ENCODE measurements at places on chromosomes 16 and 17.

DNA sequence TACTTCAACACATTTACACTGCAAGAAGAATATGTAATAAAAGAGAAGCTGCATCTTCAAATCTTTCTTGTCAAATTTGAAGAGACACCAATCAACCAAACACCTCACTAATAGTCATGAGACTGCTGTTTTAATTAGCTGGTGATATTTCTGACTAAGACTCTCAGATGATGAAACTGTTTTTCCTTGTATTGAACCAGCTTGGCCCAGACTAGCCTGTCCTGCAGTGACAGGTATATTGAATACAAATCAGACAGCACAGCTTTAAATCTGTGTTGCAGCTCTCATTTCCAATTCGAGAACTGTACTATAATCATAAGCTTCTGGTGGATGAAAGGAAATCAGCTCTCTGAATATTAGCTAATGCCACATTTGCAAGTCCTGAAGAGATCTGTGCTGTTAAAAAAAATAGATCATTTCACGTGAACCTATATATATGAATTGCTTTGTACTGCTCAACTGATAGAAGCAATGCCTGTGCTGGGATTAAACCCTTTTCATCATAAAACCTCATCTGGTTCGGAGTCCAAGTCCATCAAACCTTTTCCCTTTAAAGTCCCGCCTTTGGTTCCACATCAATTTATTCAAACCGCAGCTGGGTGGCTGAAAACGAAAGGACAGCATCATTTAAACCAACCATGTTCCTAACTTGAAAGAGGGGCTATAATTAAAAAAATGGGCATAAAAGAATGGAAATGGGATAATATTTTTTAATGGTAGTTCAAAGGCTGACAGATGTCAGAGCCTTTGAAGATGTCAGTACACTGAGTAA is 306.2 kb downstream of the CEP112 start:
- DNase-seq = no peak

- DNase-seq = no peak
Measured at GRCh38 chr17:4583206-4583605, 1.1 kb upstream of the SMTNL2 start.

GRCh38 chr16:9953908-9954570 is 228.2 kb downstream of the GRIN2A start:
- no peak for DNase-seq

DNA sequence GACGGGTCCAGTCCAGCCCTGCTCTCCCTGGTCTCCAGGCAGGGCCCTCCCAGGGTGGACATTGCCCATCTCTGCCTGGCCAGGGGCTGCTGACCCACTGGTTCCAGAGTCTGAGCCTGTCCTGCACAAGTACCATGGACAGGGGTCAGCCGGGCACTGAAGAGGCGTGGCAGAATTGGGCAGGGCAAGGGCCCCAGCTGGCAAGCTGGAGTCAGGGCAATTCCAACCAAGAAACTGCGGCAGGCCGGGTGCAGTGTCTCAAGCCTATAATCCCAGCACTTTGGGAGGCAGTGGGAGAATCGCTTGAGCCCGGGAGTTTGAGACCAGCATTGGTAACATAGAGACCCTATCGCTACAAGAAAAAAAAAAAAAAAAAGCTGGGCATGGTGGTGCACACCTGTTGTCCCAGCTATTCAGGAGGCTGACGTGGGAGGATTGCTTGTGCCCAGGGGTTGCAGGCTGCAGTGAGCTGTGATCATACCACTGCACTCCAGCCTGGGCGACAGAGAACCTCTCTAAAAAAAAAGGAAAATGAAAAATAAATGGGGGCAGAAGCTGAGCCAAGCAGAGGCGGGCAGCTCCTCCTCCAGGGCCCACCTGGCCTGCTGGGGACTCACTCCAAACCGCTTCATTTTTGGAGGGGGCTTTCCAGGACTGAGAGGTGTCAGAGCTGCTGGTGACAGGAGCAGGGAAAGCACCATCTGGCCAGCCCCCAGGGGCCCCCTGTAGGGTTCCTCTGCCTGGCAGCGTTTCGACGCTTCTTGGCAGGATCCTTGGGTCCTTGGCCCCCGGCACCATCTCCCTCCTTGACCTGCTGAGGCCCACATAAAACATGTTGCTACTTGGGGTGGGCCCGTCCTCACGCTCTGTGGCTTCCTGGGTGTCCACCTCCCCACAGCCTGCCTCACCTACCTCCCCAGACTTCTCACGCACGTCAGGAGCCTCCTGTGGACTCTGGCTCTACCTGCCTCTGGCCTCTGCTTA is 2.9 kb upstream of the MAFG start:
- DNase-seq = no peak

DNA sequence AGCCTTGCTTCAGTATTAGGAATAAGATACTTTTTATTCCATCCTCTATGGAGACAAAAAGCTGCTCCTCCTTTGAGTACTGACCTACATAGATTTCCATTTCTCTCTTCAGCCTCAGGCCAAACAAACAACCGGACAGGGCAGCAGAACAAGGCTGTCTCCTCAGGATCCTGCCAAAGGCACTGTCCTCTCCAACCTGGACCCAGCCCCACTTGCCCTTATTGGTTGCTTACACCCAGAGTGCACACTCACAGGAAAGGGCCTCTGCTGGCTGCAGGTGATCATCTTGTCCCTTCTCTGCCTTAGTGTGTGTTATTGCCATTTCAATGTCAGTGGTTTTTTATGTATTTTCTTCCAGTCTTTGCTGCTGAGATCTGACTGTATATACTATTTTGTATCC is 26.6 kb downstream of the LIG3 start:
- DNase-seq = no peak

- no peak for DNase-seq
Measured at GRCh38 chr17:61155590-61156237, 243.9 kb upstream of the TBX2 start.

DNA sequence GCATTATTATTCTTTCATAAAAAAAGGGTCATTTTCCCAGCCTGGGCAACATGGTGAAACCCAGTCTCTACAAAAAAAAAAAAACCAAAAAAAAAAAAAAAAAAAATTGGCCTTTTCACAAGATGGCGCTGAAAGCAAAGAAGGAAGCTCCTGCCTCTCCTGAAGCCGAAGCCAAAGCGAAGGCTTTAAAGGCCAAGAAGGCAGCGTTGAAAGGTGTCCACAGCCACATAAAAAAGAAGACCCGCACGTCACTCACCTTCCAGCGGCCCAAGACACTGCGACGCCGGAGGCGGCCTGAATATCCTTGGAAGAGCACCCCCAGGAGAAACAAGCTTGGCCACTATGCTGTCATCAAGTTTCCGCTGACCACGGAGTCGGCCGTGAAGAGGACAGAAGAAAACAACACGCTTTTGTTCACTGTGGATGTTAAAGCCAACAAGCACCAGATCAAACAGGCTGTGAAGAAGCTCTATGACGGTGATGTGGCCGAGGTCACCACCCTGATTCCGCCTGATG is 4.9 kb upstream of the PGAP6 start:
- DNase-seq = peak; percentile 89

DNA sequence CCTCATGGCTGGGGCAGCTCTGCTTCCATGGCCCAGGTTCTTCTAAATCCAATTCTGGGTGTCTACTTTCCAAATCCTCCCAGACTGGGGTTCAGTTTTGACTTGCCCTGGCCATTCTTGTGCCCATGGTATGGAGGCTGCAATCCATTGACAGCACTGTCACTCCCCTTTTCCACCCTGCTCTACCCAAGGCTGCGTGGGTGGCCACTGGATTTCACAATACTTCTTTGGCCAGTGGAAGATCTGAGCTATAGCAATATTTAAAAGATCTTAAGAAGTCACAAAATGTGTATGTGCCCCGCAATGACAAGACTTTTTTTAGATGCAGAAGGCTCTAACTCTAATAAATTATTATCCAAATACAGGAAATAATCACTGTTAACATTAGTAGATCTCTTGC is 329.4 kb upstream of the CCL2 start:
- no peak for DNase-seq

DNA sequence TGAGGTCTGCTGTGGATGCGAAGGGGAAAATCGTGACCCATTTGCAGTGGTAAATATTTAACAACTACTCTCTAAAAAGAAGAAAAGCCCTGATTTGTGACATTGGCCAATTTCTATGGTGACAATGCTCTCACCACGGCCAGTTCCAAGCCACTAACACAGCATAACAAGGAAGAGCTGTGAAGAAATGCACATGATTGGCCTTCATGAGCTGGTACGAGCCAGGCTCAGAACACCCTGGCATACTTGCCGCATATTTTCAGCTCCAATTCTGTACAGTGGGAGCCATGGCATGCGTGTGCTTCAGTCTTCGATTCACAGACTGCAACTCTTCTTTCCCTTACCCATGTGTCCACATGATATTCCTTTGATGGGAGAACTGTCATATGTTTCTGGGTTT is 363.9 kb upstream of the CDH5 start:
- DNase-seq = no peak

GRCh38 chr17:49401971-49402611 is 12.6 kb downstream of the PHB1 start:
- DNase-seq = peak; percentile 92

- no peak for DNase-seq
Measured at GRCh38 chr16:31572821-31573220, 45.1 kb downstream of the AHSP start.

GRCh38 chr16:6949240-6949639 is 383.4 kb upstream of the RBFOX1 start:
- DNase-seq = no peak

DNA sequence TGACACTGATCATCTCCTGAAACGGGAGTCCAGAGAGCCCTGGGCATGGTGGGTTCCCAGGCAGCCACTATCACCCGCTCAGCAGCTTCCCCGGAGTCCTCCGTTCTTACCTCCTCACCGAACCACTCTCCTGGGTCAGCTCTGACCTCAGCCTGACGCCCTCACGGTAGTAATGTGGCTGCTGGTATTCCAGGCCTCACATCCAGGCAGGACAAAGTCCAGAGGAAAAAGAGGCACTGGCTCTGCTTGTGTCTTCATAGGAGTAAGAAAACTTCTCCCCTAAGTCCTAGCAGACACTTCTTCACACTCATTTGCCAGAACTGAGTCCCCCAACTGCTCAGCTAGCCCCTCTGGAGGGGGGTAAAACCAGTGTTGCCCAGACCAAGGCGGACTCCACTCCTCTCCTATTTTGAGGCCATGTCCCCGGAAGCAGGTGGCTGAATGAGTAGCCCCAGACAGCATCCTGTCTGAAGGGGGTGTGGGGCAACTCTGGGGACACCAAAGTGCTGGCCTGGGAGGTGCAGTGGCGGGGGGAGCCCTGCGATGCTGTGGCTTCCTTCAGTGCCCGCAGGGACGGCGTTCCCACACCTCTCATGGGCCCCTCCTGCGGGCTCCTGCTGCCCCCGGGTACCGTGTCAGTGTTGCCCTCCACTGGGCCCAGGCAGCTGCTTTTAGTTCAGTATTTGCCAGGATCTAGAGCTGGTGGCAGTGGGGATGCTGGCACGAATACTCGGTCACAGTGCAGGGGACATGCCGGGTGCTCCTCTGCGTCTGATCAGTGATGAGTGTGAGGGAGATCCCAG is 5.4 kb downstream of the FSCN2 start:
- DNase-seq = no peak

- DNase-seq = no peak
Measured at GRCh38 chr17:8126491-8127066, 2.7 kb upstream of the HES7 start.

DNA sequence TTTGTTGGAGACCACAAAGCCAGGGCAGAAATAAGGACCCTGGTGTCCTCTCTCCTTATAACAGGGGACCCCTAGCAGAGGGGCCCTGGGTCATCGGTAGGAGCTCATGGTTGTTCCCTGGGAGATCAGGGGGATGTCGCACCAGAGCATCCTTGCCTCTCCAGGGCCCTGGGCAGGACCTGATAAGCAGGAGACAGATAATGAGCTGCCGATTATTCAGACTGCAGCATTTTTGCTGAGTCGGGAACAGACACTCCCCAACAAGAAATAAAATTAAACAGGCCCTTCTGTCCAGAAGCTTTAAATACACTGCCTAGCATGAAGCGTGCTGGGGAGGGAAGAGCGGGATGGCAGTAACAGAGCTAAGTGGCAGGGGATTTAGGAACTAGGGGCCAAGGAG is 15.4 kb upstream of the GFAP start:
- DNase-seq = no peak

Data from pons (tissue), 1 donor.